ENCODE measurements at places on chromosomes 13 and 19. TPM values are rescaled to one million over a fixed set of nuclear protein-coding genes. Genes with fewer than 3 reads are reported as not detected.
A peak's percentile ranks its signal among the peaks of the same experiment; 100 is the strongest.

DNA sequence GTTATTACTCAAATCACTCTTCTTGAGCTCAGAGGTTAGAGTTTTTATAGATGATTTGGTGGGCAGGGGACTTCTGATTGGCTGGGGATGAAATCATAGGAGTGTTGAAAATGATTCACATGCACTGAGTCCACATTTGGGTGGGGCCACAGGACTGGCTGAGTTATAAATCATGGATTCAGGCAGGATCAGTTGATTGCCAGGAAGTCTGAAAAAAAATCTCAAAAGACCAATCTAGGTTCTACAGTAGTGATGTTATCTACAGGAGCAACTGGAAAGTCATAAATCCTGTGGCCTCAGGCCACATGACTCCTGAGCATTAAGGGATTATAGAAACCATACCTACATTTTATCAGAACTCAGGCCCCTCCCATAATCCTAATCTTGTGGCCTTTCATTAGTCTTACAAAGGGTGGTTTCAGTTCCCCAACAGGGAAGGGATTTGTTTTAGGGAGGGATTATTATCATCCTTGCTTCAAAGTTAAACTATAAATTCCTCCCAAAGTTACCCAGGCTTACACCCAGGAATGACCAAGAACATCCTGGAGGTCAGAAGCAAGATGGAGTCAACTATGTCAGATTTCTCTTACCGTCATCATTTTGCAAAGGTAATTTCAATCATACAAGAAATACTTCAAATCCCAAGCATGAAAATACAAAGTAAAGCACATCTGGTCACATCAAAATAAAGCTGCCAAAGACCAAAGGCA is 5.6 kb upstream of the CCDC70 start:
- no peaks in the 10 kb centered on the region for H3K27me3 ChIP-seq
- H3K36me3 ChIP-seq: no peaks in the 10 kb centered on the region
- H3K4me3 ChIP-seq: no peak overlapping the region
- DNase-seq: no peak
- H3K27ac ChIP-seq: no peak overlapping the region

GRCh38 chr13:112330479-112331381 is 45.4 kb upstream of the SPACA7 start:
- peaks cover 59% of the 10 kb centered on the region for H3K27me3 ChIP-seq
- H3K27ac ChIP-seq: no peak overlapping the region
- H3K36me3 ChIP-seq: no peaks in the 10 kb centered on the region
- DNase-seq: no peak
- peak overlapping the region; percentile 62 for H3K4me3 ChIP-seq

- H3K4me3 ChIP-seq: peak overlapping the region; percentile 8
- peaks cover 28% of the 10 kb centered on the region for H3K4me1 ChIP-seq
- peaks cover 22% of the 10 kb centered on the region for H3K36me3 ChIP-seq
- H3K27me3 ChIP-seq: no peaks in the 10 kb centered on the region
- peak overlapping the region; percentile 88 for H3K27ac ChIP-seq
- DNase-seq: peak; percentile 16
Measured at GRCh38 chr13:34816245-34816884, 125.7 kb upstream of the NBEA start.

The FFAR3 gene
- not detected for total RNA-seq

The OR10H1 gene
- not detected for total RNA-seq

All from WTC11 (cell line).